ENCODE measurements at places on chromosomes 16 and 17. TPM values are rescaled to one million over a fixed set of nuclear protein-coding genes. Genes with fewer than 3 reads are reported as not detected.

DNA sequence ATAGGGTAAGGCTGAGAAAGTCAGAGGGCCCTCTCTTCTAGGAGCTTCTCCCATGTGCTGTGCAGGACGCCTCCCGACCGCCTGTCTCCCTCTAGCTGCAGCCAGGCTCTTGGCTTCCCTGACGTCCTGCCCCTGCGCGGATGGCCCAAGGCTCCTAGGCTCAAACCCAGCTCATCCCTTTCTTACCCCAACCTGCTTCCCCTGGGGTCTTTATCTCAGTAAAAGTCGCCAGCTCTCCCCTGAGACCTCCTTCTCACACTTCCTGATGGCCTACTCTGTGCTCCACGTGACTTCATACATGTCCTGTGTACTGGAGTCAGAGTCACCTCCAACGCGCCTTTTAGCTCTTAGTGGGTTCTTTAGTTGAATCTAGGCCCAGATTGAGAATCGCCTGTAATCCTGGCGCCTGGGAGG lies 1.1 kb upstream of the ZNF747 start:
- DNase-seq = peak; percentile 70

The ZDHHC1 gene
- 2.9 TPM for total RNA-seq

GRCh38 chr17:20920815-20921199 lies 122.0 kb downstream of the USP22 start:
- no peak for DNase-seq

DNA sequence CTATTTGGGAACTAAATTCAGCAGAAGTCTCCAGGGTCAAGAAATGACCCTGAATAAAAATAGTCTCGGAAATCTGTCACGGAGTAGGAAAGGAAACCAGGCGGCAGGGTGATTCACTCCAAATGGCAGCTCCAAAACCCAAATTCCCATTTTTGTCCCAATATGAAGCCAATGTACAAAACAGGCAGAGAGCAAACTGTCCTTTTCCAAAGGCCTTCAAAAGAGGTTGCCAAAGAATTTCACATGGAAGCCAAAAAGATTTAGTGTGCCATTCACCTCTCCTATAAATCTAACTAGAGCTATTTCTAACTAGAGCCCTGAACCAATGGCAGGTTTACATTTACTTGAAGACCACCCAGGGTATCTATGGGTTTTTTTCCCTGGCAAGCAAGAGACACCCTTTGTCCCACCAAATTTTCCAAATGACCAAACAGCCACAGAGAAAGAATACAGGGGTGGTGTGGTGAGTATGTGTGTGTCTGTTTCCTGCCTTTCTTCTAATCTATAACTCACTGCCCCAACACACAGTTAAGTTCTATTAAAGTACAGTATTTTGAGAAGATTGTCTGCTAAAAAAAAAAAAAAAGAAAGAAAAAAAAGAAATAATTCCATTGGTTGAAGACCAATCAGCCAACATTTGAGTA lies 6.8 kb downstream of the MYO1D start:
- DNase-seq = no peak

- no peak for DNase-seq
Measured at GRCh38 chr17:58517378-58517927, 3.0 kb upstream of the MTMR4 start.

All from left ventricle myocardium inferior (tissue), 1 donor.